ENCODE measurements at places on chromosomes 12 and 14.

- no peak for DNase-seq
Measured at GRCh38 chr12:12736759-12737676, 19.9 kb downstream of the CDKN1B start.

DNA sequence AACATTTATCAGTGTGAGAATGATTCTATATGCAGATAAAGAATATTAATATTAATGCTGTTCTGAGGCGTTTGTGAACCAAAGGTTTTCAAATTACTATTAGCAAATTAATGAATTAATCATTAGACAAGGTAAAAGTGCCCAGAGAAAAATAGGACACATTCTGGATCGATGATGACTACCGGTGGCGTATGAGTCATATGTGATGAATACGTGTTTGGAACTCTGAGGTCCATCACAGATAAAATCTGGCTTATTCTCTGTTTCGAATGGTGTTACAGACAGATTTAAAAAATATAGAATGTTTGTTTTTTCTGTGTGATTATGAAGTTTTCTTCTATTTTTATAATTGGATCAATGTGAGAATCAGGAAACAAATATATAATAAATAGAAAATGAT is 79.2 kb upstream of the RTL1 start:
- no peak for DNase-seq

DNA sequence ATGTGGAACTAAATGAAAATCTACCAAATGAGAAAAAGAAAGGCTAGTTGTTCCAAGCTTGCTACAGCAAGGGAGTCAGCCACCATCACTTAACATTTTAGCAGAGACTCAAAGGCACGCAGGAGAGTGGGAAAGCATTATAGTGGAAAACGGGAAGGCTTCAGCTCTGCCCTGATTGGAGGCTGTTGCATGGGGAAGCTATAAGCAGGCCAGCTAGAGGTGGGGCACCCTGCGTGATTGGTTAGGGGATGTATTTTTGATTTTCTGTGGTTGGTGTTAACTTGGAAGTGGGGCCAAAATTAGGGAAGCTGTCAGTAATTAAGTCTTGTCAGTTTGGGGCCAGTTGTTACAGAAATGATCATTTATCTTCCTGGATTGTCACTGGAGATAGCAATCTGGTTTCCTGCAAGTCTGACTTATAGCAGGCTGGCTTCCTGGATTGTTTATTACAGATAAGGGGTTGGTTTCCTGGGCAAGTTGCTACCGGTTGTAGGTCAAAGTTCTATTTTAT is 93.9 kb downstream of the FAR2 start:
- no peak for DNase-seq

- DNase-seq = no peak
Measured at GRCh38 chr12:127480775-127481314, 786.1 kb upstream of the TMEM132C start.

Data from substantia nigra (tissue), 51 donors.